Stimulated activated CD8-positive, alpha-beta memory T cell treated with anti-CD3 and anti-CD28 coated beads, Interleukin-7, amount 100 ng/mL, for 24 hours (primary cell): ENCODE measurements at places on chromosomes 3 and 15.

GRCh38 chr3:59517388-59517787 is 467.6 kb upstream of the CFAP20DC start:
- no peak for DNase-seq

DNA sequence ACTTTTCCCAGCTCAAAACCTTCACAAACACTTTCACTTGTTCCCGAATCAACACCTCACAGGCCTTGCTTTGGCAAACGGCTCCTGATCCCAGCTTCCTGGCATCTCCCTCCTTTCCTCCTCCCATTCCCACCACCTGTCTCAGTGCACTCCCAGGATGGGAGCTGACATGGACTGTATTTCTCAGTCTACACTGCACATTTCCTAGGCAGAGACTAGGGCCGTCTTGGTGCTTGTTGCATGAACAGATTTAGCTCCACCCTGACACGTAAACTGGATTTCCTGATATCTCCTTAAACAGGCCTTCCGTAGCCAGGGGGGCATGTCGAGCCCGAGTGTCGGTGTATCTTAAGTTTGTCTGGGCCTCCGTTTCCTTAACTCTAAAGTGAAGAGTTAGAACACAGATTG is 790 bp upstream of the WHAMM start:
- no peak for DNase-seq

DNA sequence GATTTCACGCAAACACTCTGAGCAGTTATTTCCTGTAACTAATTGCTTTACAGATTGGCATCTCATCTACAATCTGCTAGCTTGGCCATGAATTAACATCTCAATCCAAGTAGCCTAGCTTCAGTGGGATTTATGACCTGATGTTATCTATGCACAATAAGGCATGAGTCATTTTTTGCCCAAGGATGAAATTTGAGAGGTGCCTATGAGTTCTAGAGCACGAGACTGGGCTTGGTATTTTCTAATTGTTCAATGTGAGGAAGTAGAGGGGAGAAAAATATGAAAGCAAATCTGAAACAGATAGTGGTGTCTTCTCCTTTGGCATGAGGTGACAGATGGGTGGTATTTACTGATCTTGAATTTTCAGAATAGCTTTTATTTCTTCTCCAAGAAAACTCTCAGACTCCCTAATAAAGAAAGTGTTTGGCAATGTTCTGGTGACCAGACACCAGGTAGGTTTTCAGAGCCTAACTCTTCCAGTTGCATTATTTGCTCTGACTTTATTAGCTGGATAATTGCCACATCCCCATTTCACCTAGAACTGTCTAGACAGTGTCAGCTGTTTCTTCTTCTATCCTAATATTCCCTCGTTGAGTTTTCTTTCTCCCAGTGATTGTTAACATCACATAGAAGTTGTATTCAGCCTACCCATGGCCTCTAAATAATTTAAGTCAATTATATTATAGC is 301.0 kb upstream of the UMPS start:
- DNase-seq = no peak

GRCh38 chr3:39232859-39233258 is 40.5 kb upstream of the XIRP1 start:
- no peak for DNase-seq

GRCh38 chr15:57393061-57393460 is 16.8 kb downstream of the CGNL1 start:
- DNase-seq = no peak

GRCh38 chr15:79458491-79458890 is 26.4 kb downstream of the MINAR1 start:
- no peak for DNase-seq

DNA sequence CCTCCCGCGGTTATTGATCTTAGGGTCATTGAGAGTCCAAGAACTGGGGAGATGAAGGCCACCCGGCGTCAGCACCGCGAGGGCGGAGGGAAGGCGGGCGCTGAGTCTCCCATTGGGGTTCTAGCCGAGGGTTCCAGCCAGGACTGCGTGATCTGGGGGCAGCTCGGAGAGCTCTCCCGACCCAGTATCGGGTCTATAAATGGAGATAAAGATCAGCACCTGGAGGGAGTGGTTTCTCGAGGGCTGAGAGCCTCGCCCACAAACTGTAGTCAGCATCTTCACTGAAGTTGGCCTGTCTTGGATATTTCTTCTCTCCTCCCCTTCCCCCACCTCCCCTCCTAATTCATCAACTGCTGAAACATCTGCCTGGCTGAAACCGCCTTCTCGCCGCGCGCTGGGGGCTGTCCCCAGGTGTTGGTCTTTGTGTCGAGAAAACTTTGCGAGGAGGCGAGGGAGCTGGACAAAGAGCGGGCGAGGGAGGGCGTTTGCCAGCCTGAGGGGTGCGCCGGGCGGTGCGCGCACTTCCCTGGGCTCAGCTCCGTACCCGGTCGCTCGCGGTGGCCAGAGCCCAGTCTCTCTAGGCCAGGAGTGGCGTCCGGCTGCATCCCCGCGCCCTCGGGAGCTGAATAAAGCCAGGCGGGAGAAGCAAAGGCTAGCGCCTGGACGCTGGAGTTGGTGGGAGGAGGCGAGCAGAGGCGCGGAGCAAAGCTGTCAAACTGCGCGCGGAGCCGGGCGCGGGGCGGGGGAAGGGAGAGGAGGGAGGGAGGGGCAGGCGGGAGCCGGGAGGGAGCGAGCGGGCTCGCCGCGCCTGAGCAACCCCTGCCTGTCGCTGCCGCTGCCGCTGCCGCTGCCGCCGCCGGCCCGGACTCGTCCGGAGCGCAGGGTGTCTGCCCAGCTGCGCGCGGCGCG is at the start of gene ST8SIA2:
TSS of gene ST8SIA2 (plus strand) at position 811 of the 909 bp plus-strand sequence. CDS start 184 bp downstream, outside the sequence.
- DNase-seq = no peak

- DNase-seq = no peak
These were observed 20.1 kb downstream of the OSBPL10 start for GRCh38 chr3:31960793-31961431.

DNA sequence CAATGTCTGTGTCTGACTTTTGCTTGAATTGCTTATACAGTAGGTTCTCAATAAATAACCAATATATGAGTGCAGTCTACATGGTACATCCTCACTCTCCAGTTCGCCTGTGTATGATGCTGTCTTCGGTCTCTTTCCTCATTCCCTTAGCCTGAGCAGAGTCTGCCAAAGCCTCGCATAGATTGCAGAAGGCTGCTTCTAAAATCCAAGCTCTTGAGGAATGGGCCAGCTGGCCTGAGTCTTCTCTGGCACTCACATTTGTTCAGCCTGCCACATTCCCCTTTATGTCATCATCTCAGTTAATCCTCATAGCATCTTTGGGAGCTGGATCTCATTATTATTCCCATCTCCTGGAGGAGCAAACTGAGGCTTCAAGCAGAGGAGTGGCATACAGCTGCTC is 27.2 kb upstream of the ADAMTS7 start:
- DNase-seq = no peak

DNA sequence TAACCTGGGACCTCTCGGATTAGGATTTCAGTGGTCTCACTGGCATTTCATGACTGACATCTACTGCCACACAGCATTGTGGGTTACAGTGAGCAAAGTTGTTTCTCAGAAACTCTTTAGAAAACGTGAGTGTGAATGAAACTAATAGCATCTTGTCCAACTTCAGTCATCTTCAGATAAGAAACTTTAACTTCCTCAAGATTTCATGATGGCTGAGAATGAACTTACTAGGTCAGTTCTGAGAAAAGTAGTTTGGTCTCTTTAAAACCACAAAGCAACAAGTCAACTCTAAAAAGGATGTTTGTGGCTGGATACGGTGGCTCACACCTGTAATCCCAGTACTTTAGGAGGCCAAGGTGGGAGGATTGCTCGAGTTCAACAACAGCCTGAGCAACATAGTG is 14.2 kb upstream of the HOMER2 start:
- no peak for DNase-seq

DNA sequence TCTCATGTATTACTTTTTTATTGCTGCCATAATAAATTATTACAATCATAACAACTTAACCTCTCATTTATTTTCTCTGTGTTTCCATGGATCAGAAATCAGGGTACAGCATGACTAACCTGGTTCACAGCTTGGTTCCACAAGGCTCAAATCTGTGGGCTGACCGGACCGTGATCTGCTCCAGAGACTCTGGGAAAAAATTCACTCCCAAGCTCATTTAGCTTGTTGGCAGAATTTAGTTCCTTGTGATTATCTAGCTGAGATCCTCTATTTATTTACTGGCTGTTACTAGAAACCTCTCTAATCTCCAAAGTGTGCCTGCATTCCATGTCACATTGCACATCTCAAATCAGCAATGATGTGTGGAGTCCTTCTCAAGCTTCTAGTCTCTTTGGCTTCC is 386.6 kb downstream of the DIPK2A start:
- DNase-seq = no peak

DNA sequence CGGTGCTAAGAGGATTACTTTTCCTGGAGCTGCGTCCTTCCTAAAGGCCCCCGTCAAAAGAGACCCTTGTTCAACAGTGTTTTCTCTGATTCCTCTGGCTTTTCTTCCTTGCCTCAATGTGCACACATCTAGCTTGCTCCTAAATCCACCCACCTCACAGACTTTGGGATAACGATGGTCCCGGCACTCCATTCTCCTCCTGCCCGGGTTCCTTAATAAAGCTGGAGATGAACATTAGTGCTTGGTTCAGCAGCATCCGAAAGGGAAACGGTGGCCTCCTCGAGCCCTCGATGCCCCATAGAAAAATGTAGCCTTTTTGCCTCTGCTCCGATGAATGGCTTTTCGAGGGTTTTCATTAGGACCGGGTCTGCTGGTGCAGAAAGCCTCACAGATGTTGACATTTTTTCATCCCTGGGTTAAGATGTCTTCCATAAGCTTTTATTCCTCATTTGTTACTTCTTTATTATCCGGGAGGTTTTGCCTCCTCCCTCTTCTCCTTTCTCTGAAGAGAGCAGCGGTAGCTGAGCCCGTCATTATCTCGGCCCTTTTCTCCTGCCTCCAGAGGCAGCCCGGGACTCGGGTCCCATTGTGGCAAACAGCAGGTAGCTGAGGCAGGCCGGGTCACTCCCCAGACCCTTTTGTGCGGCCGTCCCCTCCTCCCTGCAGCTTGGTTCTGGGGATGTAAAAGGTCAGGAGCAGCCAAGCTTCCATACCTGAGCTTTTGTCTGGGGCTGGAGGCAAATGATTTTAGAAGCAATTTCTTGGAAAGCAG is 64.6 kb downstream of the CPN2 start:
- no peak for DNase-seq

GRCh38 chr3:167032267-167032876 is 347.7 kb downstream of the ZBBX start:
- DNase-seq = no peak

- DNase-seq = no peak
These were observed 44.8 kb downstream of the KBTBD12 start for GRCh38 chr3:127959873-127960272.

DNA sequence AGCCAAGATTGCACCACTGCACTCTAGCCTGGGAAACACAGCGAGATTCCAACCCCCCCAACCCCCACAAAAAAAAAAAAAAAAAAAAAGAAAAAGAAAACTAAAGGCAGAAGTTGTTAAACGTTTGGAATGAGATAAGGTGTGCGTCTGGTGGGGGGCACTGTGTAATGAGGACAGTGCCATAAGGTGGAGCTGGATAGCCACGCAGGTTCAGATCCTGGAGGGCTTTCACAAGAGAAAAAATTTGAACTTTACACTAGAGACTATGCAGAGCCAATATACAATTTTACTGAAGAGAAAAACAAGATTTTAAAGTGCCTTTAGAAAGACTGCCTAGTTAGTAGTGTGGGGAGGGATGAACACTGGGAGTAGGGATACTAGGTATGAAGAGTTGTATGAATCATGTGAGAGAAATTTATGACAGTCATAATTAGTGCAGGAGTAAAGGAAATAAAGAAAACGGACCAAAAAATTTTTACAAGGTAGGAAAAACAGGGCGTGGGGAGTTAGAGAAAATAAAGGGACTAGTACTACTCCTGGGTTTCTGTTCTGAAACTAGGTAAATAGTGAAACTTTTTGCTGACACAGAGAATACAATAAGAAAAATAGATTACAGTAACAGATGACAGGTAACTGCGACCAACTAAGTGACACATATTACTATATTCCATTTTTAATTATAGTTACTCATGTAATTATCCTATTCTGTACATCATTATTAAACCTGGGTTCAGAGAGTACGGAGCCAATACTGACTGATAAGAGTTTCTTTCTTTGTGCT is 108.1 kb downstream of the PEAK1 start:
- DNase-seq = no peak

- DNase-seq = no peak
These were observed 28.7 kb downstream of the TLE3 start for GRCh38 chr15:70068783-70069565.

GRCh38 chr15:87881026-87881425 is 375.5 kb downstream of the NTRK3 start:
- DNase-seq = no peak

DNA sequence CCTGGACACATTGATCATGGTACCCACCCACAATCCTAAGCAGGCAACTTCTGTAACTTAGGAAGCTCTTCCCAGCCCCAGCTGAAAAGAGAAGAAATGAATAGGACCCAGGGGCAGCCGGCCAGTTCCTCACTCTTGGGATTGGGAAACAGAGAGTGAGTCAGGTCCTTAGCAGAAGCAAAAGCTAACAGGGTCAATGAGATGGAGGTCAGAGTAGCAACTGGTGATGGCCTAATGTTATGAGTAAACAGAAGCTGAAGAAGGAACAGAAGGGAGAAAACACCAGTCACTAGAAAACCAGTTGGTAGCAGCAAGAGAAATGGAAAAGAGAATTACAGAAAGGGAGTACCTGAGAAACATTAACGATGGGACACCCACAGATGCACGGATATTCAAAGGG is 20.0 kb downstream of the RIOX2 start:
- no peak for DNase-seq

DNA sequence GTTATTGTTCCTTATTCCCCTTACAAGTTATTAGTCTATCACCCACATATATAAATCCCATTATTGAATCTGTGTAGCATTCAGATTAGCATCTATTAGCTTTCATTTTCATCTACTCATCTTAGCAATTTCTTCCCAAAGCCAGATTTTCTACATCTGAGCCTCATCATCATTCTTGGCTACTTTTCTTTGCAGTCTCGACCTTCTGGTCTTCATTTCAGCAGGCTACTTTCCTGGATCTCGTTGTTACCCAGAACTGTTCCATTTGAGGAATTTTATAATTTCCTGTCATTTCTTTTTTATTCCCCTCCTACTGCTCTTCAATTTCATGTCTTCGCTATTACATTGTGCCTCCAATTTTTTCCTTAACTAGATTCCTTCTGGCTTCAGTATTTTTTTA is 51.8 kb downstream of the SPRED1 start:
- no peak for DNase-seq

- DNase-seq = no peak
These were observed 54.8 kb downstream of the FBN1 start for GRCh38 chr15:48590723-48591122.

- no peak for DNase-seq
These were observed 8.0 kb downstream of the ZSCAN2 start for GRCh38 chr15:84608707-84609284.

- no peak for DNase-seq
These were observed 14.2 kb upstream of the ST6GAL1 start for GRCh38 chr3:186915806-186916796.
